ENCODE measurements at places on chromosomes 4 and X.

- no peak overlapping the region for H3K27ac ChIP-seq
- H3K27me3 ChIP-seq, result peaks cover 74% of the 10 kb centered on the region
- H3K36me3 ChIP-seq, result no peaks in the 10 kb centered on the region
- no peak overlapping the region for H3K4me3 ChIP-seq
- DNase-seq, result no peak
- no peaks in the 10 kb centered on the region for H3K4me1 ChIP-seq
Measured at GRCh38 chrX:40484408-40485091, 96.2 kb upstream of the ATP6AP2 start.

DNA sequence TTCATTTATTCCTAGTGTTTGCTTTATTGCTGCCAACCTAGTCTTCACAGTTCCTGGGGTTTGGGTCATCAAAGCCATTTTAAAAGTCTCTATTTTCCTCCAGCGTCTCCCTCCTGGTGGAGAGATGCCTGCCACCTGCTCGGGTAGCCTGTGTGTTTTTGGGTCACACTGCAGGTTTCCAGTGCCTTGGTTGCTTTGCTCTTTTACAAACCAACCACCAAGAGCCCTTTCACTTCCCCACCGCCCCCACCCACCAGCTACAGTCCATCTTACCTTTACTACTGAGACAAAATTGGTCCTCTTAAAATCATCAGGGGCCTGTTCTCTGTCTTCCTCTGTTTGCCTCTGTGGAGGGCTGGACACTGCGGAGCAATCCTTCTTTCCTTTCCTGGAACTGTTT, 280.5 kb upstream of the GATB start:
- no peak overlapping the region for H3K4me3 ChIP-seq
- DNase-seq, result no peak
- peaks cover 10% of the 10 kb centered on the region for H3K4me1 ChIP-seq
- peaks cover 10% of the 10 kb centered on the region for H3K27me3 ChIP-seq
- no peak overlapping the region for H3K27ac ChIP-seq
- H3K36me3 ChIP-seq, result no peaks in the 10 kb centered on the region

- H3K4me1 ChIP-seq, result peaks cover 9% of the 10 kb centered on the region
- H3K27ac ChIP-seq, result no peak overlapping the region
- DNase-seq, result no peak
- no peak overlapping the region for H3K4me3 ChIP-seq
- H3K36me3 ChIP-seq, result no peaks in the 10 kb centered on the region
Measured at GRCh38 chrX:2960861-2961515, 31.8 kb upstream of the ARSD start.

DNA sequence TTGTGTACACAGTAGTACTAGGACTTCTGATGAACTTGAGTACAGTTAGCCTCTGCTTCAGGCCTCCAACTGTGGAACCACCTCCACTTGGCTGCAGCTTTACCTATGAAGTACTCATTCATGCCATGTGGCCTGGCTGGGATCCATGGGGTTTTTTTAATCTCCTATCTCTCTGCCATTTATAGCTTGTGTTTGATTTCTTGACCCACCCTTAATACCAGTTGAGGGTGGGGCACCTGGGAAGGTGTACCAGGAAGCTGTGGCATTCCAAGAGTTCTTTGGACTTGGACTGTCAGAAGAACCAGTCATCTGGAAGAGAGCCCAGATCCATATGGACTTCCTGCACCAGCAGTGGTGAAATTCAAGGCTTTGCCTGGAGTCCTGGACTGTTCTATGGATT, 230.1 kb downstream of the SHROOM3 start:
- H3K4me3 ChIP-seq, result no peak overlapping the region
- H3K4me1 ChIP-seq, result no peaks in the 10 kb centered on the region
- DNase-seq, result no peak
- H3K27me3 ChIP-seq, result no peaks in the 10 kb centered on the region
- no peak overlapping the region for H3K27ac ChIP-seq

DNA sequence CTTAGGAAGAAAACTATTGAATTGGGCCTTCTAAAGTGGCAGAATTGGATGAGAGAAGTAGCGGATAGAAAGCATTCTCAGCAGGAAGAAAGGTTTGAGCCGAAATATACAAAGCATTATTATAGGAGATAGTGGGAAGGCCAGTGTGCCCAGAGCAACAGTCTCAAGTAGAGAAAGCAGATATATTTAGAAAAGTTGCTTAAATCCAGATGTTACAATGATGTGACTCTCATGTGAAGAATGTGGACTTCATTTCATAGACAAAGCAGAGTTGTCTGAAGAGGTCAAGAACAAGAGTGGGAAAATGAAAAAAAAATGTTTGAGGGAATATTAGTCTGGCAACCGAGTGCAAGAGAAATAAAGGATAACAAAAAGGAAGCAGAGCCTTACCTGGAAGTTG, 66.9 kb downstream of the SYNPO2 start:
- no peaks in the 10 kb centered on the region for H3K36me3 ChIP-seq
- no peaks in the 10 kb centered on the region for H3K27me3 ChIP-seq
- no peak for DNase-seq
- H3K4me1 ChIP-seq, result no peaks in the 10 kb centered on the region
- no peak overlapping the region for H3K4me3 ChIP-seq
- H3K27ac ChIP-seq, result no peak overlapping the region

DNA sequence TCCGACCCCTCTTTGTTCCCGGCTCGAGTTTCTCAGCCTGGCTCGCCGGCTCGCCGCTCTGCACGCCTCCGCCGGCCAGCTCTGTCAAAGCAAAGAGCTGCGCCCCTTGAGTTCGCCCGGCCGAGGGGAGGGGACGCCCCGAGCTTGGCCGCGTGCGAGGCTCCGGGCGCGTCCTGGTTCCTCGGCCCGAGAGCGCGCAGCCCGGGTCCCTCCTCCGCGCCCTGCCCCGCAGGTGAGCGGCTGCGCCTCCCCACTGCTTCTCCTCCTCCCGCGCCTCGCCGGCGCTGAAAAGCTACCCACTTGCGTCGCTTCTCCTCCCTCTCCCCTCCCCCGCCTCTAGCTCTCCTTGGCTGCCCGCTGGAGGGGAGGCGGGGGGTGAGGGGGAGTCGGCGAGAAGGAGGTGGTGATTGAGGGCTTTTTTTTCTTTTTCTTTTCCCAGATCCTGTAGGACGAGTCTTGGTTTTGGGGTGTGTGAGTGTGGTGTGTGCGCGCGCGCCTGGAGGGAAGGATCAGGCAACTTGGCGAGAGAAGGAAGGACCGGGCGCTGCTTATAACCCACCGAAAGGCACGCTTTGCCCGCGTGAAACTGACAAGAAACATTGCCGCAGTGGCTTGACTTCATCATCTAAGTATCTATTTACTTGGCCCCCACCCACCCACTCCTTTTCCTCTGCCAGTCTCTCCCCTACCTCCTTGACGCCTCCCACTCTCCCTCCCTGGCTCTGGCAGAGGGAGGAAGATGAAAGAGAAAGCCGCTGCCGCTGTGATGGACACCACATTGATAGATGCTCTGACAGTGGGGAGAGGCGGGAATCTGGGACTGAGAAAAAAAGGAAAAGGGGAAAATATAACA, at the start of gene LEF1:
LEF1 (minus strand) TSS at position 262 of the 853 bp plus-strand sequence. CDS start 1,165 bp downstream, outside the sequence.
- H3K4me1 ChIP-seq, result peaks cover 23% of the 10 kb centered on the region
- H3K36me3 ChIP-seq, result no peaks in the 10 kb centered on the region
- H3K27me3 ChIP-seq, result peaks cover 41% of the 10 kb centered on the region
- no peak within 1 kb of the TSS for H3K27ac ChIP-seq
- peak; percentile 65 for DNase-seq

GRCh38 chr4:139900964-139901376, 235.4 kb downstream of the MGST2 start:
- no peaks in the 10 kb centered on the region for H3K36me3 ChIP-seq
- H3K27ac ChIP-seq, result no peak overlapping the region
- no peak overlapping the region for H3K4me3 ChIP-seq
- H3K27me3 ChIP-seq, result no peaks in the 10 kb centered on the region
- no peak for DNase-seq

DNA sequence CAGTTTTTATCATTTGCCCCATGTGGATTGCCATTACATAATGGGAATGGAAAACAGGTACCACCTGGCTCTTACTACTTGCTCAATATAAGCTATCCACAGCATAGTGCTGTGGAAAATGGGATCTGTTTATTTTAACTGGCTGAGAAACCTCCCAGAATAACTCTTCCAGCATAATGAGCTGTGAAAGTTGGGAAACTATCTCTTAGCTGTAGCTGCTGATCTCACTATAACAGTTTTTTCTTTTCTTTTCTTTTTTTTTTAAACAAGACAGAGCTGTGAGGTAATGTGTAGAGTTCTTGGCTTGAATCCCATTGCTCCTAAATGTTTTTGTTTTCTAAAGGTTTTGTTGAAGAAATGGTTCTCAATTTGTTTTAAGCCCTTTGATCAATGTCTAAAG, 988.3 kb downstream of the PCDH19 start:
- no peak overlapping the region for H3K27ac ChIP-seq
- H3K27me3 ChIP-seq, result no peaks in the 10 kb centered on the region
- no peaks in the 10 kb centered on the region for H3K36me3 ChIP-seq
- no peak overlapping the region for H3K4me3 ChIP-seq

GRCh38 chr4:83589279-83589678, 53.4 kb downstream of the GPAT3 start:
- no peaks in the 10 kb centered on the region for H3K4me1 ChIP-seq
- no peak overlapping the region for H3K4me3 ChIP-seq
- no peaks in the 10 kb centered on the region for H3K27me3 ChIP-seq

- DNase-seq, result no peak
- no peaks in the 10 kb centered on the region for H3K4me1 ChIP-seq
Measured at GRCh38 chr4:17962171-17962570, 59.4 kb downstream of the LCORL start.

- no peak for DNase-seq
- H3K4me1 ChIP-seq, result no peaks in the 10 kb centered on the region
- H3K4me3 ChIP-seq, result no peak overlapping the region
Measured at GRCh38 chr4:185786422-185786821, 25.6 kb downstream of the SORBS2 start.

DNA sequence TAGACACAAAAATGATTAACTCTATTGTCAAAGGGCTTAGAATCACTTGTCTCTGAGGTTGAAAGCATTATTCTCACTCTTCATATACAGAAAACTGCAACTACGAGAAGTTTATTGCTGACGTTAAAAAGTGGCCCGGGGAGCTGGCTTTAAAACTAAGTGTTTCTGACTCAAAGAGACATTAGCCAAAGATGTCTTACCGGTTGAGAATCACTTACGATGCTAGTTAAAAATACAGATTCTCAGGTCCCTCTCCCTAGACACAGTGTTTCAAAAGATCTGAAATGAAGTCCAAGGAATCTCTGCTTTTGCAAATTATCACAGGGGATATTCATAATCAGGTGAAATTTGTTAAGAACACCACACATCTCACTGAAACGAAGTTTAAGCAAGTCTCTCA, 1.2 kb downstream of the GNPDA2 start:
- no peaks in the 10 kb centered on the region for H3K4me1 ChIP-seq
- no peaks in the 10 kb centered on the region for H3K36me3 ChIP-seq
- H3K4me3 ChIP-seq, result no peak overlapping the region
- no peaks in the 10 kb centered on the region for H3K27me3 ChIP-seq
- DNase-seq, result peak; percentile 22
